ENCODE measurements at places on chromosomes 12 and 14.

DNA sequence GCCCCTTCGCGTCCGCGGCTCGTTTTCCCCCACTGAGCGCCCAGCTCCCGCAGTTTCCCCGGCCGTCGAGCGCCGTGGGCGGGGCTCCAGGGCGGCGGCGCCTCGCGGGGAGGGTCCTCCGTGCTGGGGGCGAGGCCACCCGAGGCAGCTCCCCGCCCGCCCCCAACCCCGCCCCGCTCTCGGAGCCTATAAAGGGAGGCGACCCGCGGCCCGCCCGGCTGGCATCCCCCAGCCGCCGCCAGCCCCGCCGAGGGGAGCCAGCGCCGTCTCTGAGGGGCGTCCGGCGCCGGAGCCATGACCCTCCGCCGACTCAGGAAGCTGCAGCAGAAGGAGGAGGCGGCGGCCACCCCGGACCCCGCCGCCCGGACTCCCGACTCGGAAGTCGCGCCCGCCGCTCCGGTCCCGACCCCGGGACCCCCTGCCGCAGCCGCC, at the start of gene TAMALIN:
TSS of gene TAMALIN (plus strand) at position 221 of the 432 bp plus-strand sequence. CDS start at position 295, 74 bp downstream.
- peak; percentile 47 for DNase-seq

DNA sequence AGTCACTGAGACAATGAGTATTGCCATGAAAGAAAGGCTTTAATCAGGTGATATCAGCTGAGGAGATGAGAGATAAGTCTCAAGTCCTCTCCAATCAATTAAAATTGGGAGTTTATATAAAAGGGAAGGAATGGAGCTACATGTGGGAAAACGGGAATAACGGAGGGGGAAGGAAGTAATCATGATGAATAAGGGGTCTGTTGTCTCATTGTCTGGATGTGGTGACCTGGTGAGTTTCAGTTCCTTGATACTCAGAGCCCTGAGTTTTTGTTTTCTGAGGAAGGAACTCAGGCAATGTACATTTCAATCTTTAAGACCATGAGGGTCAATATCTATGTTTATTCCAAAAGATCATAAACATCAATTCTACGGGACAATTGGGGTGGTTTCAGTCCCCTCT, 198.8 kb downstream of the KITLG start:
- DNase-seq: no peak

DNA sequence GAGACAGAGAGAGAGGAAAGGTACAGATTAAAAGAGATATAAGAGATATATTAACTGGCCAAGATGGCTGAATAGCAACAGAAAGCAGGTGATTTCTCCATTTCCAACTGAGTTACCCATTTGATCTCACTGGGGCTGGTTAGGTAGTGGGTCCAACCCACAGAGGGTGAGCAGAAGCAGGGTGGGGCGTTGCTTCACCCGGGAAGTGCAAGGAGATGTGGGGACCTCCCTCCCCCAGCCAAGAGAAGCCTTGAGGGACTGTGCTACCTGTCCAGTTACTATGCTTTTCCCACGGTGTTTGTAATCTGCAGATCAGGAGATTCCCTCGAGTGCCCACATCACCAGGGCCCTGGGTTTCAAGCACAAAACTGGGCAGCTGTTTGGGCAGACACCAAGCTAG, 131.2 kb downstream of the AKAP6 start:
- no peak for DNase-seq

GRCh38 chr14:68583548-68584280, 209.2 kb downstream of the ZFP36L1 start:
- no peak for DNase-seq

DNA sequence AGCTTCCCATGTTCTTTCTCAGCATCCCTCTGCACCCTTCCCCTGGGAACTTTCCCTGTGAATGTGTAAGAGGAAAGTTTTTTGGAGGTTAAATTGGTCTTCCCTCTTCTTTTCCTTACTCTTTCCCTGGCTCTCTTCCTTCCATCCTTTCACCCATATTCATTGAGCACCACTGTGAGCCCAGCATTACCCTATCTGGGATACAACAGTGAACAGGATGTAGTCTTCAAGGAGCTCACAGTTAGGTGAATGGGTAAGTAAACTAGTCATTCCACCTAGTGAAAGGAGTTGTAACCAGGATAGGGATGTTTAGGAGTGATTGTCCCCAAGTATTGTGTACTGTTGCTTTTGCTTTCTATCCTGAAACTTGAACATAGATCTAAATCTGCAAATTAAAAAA, 123.8 kb downstream of the MYRFL start:
- no peak for DNase-seq

DNA sequence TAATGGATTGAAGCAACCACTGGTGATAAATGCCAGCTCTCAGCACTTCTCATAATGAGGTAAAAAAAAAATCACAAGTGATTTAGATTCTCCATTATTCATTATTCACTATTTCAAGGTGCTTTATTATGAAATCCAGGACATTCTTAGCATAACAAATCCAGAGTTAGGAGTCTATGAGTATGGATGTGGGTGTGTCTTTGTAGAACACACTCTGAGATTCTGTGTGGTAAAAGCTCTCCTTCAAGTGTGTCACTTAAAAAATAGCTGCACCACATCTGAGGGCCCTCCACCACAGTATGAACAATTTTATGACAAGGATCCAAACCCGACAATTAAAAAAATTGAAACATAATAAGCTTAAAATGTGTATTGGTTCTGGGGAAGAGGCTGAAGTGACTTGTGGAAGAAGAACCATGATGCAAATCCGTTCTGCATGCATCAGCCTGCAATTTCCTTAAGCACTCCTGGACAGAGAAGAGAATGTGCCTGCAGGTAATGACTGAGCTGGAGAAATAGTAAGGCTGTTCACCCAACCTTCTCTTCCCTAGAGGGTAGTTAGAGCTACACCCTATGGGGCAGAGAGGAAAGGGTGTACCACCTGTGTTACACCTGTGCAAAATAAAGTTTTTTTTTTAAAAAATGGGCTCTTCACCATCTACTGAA, 488.5 kb upstream of the MGAT4C start:
- DNase-seq: no peak

DNA sequence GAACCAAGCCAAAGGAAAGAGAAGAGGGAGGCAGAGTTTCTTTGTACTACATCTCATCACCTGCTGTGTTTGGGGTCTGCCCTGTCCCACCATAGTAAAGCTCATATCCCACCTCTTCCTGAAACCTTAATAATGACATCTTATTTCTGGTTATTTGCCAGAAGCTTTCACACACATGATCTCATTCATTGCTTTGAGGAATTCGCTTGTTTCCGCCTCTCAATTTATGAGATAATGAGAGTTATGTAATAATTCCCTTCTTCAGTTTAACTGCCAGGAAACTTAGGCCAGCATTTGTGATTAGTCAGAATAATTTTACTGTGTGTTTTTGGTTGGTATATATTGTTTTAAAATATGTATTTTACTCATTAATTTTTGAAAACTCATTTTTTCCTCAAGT, 205.2 kb downstream of the CACNA1C start:
- no peak for DNase-seq

GRCh38 chr14:103199124-103199523, 75.9 kb downstream of the TNFAIP2 start:
- no peak for DNase-seq

DNA sequence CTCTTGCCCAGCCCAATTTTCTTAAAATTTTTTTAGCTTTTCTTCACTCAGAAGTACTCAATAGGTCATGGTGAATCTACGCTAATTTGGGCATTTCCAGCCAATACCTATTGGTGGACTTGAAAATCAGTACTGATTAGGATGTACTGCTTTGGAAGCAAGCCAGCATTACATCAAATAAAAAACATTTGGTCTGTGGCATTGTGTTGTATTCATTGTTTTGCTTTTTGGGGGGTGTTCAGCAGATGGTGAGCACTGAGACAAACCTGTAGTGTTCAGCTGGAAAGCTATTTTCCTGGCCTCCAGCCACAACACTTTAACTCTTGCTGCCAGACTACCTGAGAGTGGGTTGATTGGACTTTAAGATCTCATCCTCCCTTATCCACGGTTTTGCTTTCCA, 4.0 kb downstream of the MAPKAPK5 start:
- no peak for DNase-seq

GRCh38 chr12:27555361-27555760, 31.4 kb downstream of the PPFIBP1 start:
- DNase-seq: no peak

DNA sequence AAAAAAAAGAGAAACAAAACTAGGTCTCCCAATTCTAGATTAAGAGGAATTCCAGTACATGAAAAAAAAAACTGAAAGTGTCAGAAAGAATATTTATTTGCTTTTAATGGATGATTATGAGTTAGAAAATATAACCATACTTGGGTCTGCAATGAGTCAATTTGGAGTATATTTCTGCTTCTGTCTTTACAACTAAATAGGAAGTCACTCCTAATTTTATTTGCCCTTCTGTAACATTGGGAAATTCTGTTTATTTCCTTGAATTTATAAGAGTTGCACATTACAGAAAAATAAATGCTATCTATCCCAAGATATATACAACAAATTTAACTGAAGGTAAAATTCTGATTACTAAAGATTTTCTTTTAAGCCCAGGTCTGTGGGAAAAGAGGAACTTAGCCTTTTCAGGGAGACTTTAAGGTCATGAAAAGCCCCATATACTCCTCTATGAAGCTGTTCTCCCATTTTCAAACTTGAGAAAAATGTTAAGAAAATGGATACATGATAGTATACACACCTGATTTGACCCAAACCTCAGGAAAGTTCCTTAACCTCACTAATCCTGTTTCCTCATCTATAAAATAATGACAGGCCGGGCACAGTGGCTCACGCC, 7.2 kb downstream of the SINHCAF start:
- DNase-seq: no peak

DNA sequence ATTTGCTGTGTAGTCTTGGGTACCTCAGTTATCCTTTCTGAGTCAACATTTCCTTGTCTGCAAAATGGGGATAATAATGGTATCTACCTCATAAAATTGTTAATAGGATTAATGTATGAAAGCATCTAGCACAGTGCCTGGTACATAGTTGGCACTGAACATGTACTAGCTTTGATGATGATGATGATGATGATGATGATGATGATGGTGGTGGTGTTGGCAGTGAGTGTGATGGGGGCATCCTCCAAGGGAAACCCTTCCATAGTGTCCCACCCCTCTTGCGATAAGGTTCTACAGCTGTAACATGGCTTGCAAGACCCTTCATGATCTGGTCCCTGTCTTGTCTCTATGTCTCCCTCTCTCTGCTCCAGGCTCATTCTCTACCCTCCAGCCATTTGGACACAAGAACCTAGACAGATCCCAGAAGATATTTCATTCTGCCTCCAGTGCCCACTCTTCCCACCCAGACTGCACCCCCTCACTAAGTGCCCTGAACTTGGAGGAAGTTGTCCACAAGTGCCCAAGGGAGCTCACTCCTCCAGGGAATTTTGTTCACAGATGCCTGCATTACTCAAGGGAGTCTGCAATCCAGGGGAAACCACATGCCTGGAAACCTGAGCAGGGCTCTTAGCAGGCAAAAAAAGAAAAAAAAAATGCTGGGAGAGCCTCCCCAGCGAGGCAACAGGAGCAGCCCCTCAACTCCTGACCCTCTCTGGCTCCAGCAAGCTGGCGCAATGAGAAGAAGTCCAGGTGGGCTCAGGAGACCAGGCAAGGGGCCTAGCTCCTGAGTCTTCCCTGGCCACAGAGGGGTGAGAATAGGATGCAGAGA, 10.1 kb upstream of the BDKRB1 start:
- no peak for DNase-seq

DNA sequence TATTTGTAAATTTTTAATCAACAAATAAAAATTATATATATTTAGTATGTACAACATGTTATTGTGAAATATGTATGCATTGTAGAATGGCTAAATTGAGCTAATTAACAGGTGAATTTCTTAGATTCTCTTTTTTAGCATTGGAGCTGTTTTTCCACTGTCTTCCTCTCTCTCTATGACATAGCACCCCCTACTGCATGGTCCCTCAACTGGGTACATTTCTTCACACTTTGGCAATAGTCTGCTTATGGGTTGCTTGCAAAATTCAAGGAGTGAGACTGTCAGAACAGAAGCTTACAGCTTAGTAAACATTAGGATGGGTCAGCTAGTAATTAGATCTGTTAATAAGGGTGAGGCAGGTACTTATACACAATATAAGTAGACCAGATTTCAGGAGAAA, 658.5 kb upstream of the MGAT4C start:
- DNase-seq: peak; percentile 56

DNA sequence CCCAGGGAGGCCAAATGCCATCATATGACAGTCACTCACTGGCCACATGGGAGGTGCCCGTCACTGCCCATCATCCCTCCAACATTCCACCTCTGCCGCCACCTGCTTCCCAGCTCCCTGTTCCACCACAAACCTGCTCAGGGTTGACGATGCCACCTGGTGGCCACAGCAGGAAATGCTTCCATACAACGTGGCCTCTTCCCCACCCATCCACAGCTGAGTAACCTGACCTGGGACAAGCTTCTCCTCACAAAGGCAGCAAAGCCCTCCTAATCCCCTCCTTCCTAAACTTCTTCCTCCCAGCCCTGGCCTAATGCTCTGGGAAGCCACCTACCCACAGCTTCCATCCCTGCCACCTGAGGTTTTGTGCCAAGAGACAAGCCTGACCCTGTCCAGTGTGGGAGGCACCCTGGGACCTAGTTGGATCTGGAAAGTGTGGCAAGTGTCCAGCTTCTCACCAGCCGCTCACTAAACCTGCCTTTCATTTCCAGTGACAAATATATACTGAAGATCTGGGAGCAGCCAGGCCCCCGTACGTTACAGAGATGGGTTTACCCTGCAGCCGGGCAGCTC, 4.3 kb downstream of the DEGS2 start:
- DNase-seq: no peak

- no peak for DNase-seq
Observed at GRCh38 chr14:81743605-81744004, 210.0 kb upstream of the SEL1L start.

DNA sequence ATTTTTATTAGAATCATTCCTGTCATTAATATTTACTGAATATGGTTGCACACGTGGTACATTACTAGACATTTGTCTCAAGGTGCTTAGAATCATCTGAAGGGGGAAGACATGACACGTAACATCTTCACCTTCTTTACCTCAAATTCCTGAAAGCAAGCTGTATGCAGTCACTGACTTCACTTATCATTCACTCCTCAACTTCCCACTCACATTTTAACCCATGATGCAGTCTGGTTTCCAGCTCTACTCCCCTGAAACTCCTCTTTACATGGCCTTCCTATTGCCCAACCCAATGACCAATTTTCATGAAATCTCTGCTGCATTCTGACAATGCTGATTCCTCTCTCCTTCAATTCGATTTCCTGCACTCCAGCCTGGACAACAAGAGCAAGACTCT, 5.8 kb upstream of the PSMC6 start:
- no peak for DNase-seq

- no peak for DNase-seq
Observed at GRCh38 chr12:69338120-69338859, 9.9 kb upstream of the LYZ start.
